ENCODE measurements at places on chromosomes 3 and 15.

GRCh38 chr3:20608054-20608738, 422.2 kb upstream of the SGO1 start:
- DNase-seq, result no peak

DNA sequence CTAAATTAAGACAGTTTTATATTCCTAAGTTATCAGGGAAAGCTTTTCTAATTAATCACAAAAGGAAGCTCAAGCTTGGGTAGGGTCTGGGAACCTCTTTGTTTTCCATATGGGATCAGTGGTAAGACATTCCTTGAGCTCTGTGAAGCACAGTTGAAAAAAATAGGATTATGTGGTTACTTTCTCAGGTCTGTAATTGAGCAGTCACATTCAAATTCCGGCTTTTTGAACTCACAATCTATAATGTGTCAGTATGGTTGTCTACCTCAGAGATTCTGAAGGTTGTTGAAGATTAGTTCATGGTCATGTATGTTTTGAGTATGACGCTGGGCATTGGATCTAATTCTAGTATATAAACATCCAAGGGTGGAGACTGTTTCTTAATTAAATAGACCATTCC, 364.5 kb downstream of the LPP start:
- no peak for DNase-seq

- DNase-seq, result no peak
Measured at GRCh38 chr3:54573858-54574257, 354.0 kb downstream of the LRTM1 start.

GRCh38 chr15:48798319-48798718, 12.6 kb downstream of the CEP152 start:
- DNase-seq, result no peak

GRCh38 chr3:85304360-85304964, 345.7 kb downstream of the CADM2 start:
- DNase-seq, result no peak

GRCh38 chr3:119329551-119329950, 35.4 kb downstream of the ARHGAP31 start:
- DNase-seq, result no peak

- no peak for DNase-seq
Measured at GRCh38 chr3:71599416-71599815, 15.9 kb upstream of the FOXP1 start.

DNA sequence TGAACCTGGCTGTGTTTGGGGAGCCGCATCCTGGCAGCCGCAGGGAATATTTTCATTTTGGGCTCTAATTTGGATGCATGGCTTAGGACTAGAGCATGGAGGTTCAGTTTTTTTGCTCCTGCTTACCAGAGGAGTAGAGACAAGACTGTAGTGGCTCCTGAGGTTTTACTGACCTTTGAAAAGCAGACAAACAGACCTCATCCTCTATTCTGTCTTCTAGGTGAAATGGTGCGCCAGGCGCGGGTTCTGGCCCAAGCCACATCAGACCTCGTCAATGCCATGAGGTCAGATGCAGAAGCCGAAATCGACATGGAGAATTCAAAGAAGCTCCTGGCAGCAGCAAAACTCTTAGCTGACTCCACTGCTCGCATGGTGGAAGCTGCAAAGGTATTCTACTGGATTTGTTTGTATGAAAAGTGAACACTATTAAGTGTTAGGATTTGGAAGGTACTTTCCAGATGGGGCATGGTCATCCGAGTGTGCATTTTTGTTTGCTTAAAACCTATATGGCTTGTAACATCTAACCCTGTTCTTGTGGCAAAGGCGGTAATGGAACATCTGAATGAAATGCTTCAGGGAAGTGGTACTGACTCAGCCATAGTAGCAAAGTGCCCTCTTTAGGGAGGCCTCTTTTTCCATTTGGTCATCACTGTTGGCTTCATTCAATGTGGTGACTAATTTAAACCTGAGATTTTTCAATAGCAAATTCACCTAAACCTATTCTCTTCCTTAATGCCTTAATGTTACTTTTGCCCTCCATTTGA, 330.7 kb upstream of the TPM1 start:
- no peak for DNase-seq

GRCh38 chr3:100973594-100973993, 19.6 kb downstream of the ABI3BP start:
- DNase-seq, result no peak

GRCh38 chr3:79979990-79980389, 212.2 kb upstream of the ROBO1 start:
- DNase-seq, result no peak

GRCh38 chr3:52144034-52144795, 10.0 kb downstream of the POC1A start:
- DNase-seq, result peak; percentile 92

DNA sequence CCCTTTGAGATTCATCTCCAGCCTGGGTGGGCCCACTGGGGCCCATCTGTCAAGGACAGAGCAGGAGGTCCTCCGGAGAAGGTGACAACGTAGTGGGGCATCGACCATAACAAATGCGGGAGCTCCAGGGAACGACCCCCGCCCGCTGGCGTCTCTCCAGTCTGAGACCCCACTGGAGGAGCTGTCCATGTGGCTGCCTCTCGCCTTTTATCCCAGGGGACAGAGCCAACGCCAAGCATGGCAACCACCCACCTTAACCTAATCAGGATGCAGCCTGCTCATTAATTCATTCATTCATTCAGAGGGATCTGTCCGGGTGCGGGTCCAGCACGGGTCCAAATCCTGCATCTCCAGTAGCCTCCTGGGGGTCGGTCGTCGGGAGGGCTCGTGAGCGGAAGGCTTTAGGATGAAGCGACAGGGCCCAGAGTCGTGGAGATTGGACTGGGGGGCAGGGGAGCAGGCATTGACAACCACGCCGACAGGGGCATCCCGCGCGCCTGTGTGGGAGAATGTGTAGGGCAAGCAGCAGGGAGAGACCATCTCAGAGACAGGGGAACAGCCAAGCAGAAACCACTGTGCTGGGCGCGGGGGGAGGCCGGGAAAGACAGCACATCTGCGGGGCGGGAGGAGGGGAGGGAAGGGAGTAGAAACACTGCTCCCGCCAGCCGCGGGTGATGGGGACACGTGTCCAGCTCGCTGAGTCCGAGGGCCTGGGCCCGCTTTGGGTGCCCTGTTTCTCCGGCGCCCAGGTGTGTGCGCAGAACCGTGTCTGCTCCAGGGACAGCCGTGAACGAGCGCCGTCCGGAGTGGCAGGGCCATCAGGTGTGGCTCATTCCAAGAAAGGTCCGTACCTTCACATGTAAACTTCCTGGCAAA, 1.9 kb downstream of the PIGZ start:
- no peak for DNase-seq

GRCh38 chr3:48623851-48624547, 2.4 kb upstream of the TMEM89 start:
- DNase-seq, result no peak

GRCh38 chr3:138081371-138082084, 33.9 kb downstream of the DZIP1L start:
- no peak for DNase-seq

DNA sequence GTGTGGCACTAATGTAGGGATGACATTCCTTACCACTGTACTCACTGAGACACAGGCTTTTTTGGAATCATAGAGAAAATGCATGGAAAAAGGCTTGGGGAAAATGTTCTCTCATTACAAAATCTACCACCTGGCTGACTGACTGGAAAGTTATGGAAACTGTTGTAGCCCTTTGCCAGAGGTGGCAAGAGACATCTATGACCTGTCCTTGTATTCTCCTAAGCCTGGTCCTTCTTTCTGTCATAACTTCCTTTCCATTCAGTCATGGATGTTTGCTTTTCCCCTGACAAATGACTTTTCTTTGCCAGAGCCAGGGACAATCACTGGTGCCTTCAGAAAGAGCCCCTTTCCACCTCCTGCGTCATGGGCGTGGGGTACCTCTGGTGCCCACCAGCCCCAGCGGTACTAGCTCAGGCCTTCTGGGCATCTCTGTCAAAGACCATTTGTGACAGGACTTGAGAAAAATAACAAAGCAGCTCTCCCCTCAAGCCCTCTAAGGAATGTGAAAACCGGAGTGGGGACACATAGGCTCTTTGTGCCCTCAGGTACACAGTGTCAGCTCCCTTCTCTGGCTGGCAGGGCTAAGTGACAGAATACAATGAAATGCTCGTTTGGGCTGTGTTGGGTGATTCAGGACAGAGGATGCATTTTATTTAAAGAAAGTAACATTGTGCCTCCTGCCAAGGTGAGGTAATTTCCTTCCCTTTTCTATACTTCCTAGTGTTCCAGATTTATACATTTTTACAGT, 381.1 kb upstream of the RASGRP1 start:
- DNase-seq, result no peak

DNA sequence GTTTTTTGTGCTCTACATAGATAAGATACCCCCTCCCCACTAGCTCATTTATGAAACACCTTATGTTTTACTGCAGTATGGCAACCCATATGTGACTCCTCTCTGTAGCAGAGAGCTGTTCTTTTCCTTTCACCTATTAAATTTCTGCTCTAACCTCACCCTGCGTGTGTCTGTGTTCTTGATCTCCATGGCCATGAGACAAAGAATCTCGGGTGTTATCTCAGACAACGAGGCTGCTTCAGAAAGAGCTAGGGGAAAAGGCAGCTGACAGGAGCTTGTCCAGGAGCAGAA, 18.0 kb downstream of the CCR8 start:
- DNase-seq, result no peak

- no peak for DNase-seq
Measured at GRCh38 chr3:117217760-117218316, 508.3 kb downstream of the TUSC7 start.

- DNase-seq, result no peak
Measured at GRCh38 chr3:71061581-71061980, 521.9 kb downstream of the FOXP1 start.

DNA sequence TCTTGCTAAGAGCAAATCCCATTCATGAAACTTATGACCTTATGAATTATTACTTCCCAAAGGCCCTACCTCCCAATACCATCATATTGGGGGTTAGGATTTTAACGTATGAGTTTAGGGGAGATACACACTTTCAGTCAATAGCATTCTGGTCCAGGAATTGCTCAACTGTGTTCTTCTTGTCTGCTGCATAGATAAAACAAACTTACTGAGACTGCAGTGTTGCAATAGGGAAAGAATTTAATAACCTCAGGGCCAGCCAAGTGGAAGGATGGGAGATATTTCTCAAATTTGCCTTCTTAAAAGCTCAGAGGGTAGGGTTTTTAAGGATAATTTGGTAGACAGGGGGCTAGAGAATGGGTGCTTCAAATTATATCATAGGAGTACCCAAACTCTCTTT, 625.8 kb downstream of the OTOL1 start:
- DNase-seq, result no peak

DNA sequence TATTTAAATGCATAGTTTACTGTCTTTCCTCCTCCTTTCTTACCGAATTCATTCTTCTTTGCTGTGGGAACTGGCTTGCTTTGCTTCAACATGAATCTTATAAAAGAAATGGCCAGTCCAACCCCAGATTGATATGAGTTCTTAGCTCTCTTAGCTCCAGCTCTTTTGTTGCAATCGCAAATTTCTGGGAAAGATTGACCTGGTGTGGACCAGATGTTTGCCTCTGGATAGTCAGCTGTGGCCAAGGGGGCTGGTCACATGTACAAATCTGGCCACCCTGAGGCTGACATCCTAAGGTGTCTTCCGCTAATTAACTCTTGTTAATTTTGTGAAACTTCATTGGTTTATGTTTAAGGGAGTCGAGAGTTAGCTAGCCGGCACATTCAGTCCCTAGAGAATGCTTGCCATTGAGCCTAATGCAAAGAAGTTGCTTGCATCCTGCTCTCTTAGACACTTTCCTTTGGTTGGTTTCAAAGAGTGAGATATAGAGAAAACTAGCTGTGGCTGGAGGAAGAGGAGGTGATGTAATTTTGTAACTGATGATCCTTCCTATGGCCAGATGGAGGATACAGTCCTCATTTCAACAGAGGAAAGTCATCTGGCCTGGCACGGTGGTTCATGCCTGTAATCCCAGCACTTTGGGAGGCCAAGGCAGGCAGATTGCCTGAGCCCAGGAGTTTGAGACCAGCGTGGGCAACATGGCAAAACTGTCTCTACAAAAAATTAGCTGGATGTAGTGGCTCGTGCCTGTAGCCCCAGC, 162.4 kb downstream of the ADAMTSL3 start:
- no peak for DNase-seq

DNA sequence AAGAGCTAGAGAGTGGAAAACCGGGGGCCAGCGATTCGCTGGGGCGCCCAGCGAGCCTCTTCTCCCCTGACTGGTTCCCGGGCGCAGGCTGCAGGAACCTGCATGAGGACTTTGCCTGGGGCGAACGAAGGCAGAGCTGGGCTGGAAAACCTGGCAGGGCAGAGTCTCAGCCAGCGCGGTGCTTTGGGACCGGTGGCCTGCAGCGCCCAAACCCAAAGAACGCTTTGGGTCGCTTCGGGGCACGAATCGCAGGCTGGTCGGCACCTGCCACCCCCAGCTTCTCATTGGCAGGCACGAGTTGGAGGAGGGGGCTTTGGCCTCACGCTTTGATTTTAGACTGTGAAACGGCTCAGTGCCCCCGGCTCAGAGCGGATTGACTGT, 3.0 kb downstream of the ONECUT1 start:
- DNase-seq, result no peak

DNA sequence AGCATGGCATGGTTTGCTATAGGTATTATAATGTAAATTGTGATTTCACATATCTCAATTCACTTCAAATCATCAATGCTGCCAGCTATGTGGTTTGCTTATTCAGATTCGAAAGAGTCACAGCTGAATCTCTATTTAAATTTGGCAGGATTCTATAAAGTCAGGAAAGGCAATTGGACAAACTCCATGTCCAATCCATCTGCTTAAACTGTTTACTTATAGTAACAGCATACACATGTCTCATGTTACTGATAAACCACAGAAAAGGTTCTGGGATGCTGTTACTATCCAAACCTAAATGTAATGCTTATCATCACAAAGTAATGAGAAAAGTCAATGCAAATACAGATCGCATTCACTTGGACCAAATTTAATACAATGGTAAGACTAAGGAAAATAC, 229.7 kb downstream of the ISL2 start:
- DNase-seq, result no peak

DNA sequence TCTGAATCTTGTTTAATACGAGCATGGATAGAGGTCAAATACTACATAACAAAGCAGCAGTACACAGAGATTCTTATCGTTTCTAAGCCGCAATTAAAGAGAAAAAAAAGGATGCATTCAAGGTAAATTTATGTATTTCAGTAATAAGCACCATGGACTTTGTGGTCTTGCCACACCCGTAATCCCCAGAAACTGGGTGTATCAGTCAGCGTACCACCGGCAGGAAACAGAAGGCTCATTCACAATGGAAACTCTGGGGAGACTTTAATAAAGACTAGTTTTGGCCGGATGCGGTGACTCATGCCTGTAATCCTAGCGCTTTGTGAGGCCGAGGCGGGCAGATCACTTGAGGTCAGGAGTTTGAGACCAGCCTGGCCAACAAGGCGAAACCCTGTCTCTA, 81.9 kb upstream of the ZNF280D start:
- peak; percentile 81 for DNase-seq

GRCh38 chr15:69727121-69727924, 274.7 kb downstream of the RPLP1 start:
- no peak for DNase-seq

Data from hematopoietic multipotent progenitor cell treated with erythropoietin and hydrocortisone succinate and interleukin-3 and kit ligand, for 4 days (in vitro differentiated cells).